ENCODE measurements at places on chromosomes 7 and 10. TPM values are rescaled to one million over a fixed set of nuclear protein-coding genes. Genes with fewer than 3 reads are reported as not detected.

LLCFC1 gene
- not detected for total RNA-seq

NODAL gene
- not detected for total RNA-seq

GIMAP8 gene
- total RNA-seq = 0.09 TPM

CALN1 gene
- not detected for total RNA-seq

C10orf71 gene
- not detected for total RNA-seq

ANKRD61 gene
- not detected for total RNA-seq

SUGCT gene
- total RNA-seq = 14.9 TPM

DNAJC2 gene
- 16.5 TPM for total RNA-seq

UPK3BL2 gene
- total RNA-seq = 1.7 TPM

HGF gene
- total RNA-seq = 462 TPM

GIMAP4 gene
- 0.28 TPM for total RNA-seq

EN2 gene
- under 0.01 TPM for total RNA-seq

CNPY1 gene
- total RNA-seq = not detected

C10orf90 gene
- total RNA-seq = under 0.01 TPM

EVX1 gene
- under 0.01 TPM for total RNA-seq

ZNF33B gene
- total RNA-seq = 7.7 TPM

ELN gene
- total RNA-seq = 4.2 TPM

KAZALD1 gene
- 18.2 TPM for total RNA-seq

NCF1 gene
- under 0.01 TPM for total RNA-seq

CYCS gene
- total RNA-seq = 26.7 TPM

TMEM236 gene
- total RNA-seq = under 0.01 TPM
